ENCODE measurements at places on chromosomes 12 and 14.

DNA sequence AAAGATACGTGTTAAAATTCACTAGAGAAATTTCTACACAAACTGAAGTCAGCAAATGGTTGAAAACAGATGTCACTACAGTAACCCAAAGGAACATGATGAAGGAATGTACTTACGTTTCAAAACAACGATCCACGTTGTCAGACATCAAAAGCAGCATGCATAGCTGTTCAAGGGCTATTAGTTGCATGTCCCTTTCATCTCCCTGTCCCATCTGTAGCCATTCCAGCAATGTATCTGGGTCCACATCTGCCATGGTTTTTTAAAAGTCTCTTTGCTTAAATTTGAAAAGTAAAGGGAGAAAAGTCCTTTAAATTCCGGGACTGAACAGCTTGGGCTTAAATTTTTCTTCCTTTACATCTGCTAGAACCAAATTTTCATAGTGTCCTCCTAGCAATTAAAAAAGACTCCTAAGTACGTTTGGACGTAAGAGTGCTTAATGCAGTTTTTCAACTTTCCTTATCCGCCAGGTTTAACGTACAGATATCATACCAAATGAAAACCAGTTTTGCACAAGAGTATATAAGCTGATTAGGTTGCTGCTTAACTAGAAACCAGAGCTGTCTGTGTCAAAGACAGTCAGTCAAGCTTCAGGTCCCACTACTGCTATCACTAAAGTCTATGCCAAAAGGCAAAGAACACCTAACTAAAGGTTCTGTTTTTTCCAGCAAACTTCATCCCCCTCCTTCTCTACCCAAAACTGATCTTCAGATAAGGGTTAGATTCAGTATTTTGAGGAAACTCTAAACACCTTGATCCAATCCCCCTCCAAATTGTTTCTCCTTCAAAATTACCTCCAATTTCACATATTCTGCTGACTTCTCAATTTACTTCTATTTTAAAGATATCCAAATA, 1.7 kb downstream of the HECTD1 start:
- no peak for DNase-seq

DNA sequence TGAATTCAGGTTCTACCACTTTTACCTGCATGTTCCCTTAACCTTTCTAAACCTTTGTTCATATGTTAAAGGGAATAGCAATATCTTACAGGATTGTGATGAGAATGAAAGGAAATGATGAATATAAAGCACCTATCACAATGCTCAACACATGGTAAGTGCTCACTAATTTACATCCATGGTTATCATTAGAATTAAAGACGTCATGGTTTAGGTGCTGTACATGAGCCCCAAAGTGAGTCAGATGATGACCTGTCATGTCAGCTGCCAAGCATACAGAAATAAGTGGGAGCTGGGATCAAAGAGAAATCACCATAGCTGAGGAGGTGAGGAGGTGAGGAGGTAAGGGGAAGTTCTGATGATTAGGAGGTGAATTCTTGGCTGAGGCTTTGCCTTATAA, 135.9 kb upstream of the ATP2B1 start:
- no peak for DNase-seq

- no peak for DNase-seq
Measured at GRCh38 chr14:37665479-37665878, 70.0 kb downstream of the TTC6 start.

DNA sequence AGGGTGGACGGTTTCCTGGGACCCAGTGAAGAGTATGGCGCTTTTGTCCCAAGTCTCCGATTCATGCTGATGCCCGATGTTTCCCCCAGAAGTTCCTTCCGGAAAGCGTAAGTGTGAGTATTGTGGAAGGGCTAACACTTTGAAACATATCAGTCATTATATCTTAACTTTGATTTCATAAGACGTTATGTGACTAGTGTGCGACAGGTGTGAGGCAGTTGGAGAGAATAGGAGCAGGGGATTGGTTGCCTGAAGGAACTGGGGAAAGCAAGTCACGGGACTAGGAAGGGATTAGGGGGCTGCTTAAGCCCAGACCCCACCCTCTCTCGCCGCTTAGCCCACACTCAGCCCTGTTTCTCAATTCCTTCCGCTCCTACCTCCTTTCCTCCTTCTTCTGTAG, 154.9 kb downstream of the CHST11 start:
- no peak for DNase-seq

DNA sequence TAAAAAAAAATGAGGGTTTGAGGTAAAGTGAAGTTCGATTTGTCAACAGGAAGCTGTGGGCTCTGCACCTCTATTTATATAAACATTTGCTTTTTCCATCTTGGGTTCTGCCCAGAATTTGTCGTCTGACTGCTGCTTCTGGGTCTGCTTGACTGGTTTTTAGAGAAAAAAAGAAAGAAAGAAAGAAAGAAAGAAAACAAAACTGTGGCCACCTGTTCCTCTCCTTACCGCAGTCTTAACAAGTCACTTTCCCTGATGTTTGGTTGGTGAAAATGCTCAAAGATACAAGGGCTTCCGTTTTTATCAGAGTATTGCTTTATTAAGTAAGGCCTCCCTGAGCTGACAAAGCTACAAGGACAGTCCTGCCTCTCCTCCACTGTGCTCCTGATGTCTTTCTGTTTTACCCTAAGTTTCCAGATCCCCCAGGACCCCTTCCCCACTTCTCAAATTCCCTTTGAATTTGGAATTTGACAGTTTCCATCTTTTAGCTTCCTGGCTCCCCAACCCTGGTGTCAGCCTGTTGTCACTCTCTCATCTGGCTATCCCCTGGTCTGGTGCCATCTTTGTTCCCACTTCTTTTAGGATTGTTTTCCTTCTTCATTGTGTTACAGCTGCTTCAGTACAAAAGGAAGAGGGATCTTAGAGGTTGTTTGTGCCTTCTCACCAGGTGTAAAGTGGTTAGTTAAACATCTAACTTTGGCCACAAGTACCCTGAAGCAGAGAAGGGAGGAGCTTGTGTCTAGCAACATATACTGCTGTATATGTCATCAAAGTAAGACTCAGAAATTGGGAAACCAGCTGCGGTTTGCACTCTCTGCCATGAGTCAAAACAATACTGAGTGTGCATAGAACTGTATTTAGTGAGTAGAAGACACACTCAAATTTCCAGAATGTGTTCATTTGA, 18.0 kb downstream of the MFAP5 start:
- no peak for DNase-seq

GRCh38 chr14:79161571-79161970, 991.4 kb downstream of the NRXN3 start:
- DNase-seq, result no peak

- no peak for DNase-seq
Measured at GRCh38 chr12:96419576-96420276, 19.5 kb upstream of the CDK17 start.

DNA sequence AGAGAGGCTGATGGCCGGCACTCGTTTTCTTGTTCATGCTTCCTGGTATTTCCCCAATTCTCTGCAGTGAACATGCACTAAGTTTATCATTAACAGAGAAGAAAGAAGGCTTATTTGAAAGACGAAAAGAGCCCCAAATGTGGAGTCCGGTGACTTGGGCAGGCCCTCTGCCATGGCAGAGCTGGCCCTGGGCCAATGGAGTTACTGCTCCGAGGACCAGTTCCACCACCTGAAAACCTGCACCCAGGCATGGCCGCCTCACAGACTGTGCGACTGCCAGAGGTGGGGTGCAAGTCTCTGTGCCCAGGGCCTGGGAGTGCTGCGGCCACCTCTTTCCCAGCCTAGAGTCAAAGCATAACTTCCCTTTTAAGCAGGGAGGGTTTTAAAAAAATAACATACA, 24.9 kb downstream of the DEGS2 start:
- no peak for DNase-seq

DNA sequence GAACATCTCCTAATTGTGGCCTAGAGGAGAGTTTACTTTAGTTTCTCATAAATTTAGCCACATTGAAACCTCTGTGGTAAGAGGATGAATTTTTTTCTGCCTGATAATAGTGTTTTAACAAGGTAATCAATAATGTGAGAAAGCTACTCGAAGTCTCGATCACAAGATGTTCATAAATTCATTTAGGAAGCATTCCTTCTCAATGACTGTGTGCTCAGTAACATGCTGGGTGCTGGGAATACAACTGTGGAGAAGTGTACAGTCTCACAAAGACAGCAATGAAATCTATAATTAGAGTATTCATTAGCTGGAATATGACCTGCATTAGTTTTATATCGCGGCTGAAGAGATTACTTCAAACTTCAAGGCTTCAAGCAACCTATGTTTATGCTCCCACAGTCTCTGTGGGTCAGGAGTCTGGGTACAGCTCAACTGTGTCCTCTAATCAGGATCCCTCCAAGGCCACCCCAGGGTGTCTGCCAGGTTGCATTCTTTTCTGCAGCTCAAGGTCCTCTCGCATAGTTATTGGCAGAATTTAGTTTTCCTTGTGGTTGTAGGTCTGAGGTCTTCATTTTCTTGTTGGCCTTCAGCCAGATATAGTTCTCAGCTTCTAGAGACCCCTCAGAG, 167.6 kb downstream of the ANO4 start:
- DNase-seq, result no peak

- no peak for DNase-seq
Measured at GRCh38 chr12:29517264-29517663, 19.8 kb upstream of the OVCH1 start.

DNA sequence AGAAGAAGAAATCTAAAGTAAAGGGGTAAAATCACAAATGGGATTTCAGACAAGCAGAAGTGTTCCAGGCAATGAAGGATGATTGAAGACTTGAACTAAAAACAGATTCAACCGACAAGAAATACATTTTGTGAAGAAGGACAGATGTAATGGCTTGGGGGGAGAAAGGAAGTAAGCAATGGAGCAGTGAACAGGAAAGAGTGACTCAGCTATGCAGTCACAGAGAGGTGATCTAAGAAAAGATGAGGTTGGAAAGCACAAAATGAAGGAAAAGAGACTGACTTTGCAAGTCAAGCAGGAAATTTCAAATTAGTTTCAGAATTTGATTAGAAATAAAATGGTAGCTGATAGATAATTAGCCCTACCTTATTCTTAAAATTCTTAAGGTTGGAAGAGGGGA, 66.5 kb downstream of the PUS7L start:
- DNase-seq, result no peak

GRCh38 chr14:57578801-57579200, 85.1 kb upstream of the CCDC198 start:
- DNase-seq, result no peak

DNA sequence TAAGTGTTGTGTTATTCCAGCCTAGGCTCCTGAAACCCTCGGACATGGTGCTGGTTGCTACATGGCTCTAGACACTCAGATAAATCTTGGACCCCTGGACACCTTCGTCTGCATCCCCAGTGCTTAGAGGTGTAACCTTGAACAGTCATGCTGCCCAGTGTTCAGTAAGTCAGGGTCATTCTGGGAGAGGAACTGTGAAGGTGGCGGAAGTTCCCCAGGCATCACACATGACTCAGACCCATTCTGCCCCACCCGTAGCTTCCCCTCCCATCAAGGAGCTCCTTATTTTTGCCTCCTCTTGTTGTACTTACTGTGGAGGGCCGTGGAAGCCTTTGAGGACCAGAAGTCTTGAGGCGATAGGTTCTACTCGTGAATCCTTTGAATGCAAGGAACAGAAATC, 18.1 kb upstream of the SSPN start:
- DNase-seq, result no peak

DNA sequence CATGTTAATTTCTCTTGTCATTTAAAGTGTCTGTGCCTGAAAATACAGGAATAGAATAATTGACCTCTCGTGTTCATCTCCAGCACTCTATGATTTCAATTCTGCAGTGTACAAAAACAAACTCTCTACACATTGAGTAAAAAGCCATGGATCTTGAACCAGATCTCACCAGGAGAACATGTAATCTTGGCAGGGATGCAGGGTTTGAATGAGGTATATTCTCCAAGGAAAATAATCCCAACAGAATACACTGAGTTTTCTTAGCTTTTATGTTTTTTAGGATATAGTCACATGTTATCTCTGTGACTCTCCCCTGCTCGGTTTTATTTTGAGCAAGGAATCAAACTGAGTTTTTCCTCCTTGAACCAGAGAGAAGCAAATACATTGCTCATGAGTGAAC, 224.7 kb downstream of the PIK3C2G start:
- DNase-seq, result no peak

- DNase-seq, result no peak
Measured at GRCh38 chr12:109885616-109886015, 5.3 kb upstream of the GLTP start.

DNA sequence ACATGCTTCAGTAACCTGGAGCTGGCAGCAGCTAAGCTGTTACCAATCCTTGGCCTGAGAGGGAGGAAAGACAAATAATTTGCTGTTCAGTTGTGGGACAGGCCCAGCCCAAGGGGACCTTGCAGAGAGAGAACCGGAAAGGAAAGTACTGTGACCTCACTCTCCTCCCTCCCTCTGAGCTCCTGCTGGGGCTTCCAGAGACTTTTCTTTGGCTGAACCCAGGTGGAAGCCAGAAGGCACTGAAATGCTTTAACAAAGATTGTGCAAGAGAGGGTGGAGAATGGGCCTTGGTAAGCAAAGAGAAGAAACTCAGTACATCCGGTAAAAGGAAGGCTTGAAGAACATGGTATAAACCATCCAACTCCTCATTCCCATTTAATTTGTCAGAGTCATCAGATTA, 457.1 kb downstream of the GLT1D1 start:
- DNase-seq, result no peak

DNA sequence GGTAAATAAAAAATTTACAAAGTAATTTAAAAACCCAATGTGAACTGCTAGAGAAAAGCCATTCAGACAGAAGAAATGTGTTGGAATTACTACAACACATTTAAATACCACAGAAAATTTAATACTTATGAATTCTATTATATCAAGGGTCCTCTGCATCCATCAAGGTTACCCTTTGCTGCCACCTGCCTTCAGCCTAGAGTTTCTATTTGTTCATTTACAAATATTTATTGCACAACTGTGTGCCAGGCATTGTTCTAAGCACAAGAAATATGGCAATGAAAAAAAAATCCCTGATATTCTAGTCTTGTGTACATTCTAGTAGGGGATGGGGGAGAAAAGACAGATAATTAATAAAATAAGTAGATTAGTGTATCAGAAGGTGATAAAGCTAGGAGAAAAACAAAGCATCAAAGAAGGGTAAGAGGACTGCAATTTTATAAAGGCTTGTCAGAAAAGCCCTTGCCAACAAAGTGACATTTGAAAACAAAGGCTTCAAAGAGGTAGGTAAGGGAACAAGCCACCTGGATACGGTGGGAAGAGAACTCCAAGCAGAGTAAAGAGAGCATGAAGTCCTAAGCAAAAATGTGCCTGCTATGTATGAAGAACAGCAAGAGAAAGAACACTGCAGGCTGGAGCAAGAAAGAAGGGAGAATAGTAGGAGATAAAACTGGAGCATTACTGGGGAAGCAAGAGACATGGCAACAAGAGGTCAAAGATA, 59.1 kb upstream of the SLC6A13 start:
- no peak for DNase-seq

- DNase-seq, result no peak
Measured at GRCh38 chr14:103393070-103393469, 7.9 kb downstream of the MARK3 start.

- no peak for DNase-seq
Measured at GRCh38 chr14:65168840-65169239, 66.5 kb upstream of the MAX start.
